ENCODE measurements at places on chromosomes 11 and 22.
A peak's percentile ranks its signal among the peaks of the same experiment; 100 is the strongest.

- DNase-seq, result peak; percentile 42
Observed at GRCh38 chr11:2912498-2912897, 16.7 kb downstream of the PHLDA2 start.

GRCh38 chr11:64556044-64556720, 34.8 kb upstream of the SLC22A12 start:
- no peak for DNase-seq

- DNase-seq, result peak; percentile 77
Observed at GRCh38 chr11:116879800-116880625, 42.6 kb upstream of the APOA1 start.

GRCh38 chr11:67435031-67435726, 2.3 kb downstream of the PTPRCAP start:
- DNase-seq, result no peak
